ENCODE measurements at places on chromosomes 2 and 18. TPM values are rescaled to one million over a fixed set of nuclear protein-coding genes. Genes with fewer than 3 reads are reported as not detected.

DNA sequence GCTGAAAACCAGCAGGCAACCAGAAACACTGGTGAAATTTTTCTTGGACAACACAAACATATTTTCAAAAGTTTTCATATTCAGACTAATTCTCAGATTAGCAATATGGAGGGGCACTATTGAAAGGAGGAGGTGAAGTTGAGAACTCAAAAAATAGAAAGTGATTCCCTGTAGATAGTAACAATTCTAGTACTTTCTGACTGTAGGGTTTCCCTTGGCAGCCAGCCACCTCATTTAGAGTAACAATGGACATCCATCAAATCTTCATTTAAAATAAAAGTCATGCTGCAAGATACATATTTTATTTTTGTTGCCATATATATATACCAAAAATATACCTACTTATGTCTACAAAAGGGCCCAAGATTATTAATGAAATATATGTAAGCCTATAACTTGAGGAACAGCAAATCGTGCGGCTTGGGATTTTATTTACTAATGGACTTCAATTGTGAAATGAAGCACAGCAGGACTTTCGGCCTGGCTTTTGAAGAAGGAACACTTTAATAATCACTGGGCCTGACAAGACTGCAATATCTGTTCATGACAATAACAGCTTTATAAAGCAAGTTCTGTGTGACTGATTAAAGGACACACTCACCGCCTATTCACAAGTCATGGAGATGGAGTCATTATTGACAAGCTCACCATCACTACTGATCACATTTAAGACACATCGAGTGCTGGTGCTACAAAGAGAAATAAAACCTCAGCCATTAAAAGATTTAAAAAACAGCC is 6.8 kb upstream of the NR4A2 start:
- DNase-seq, result no peak

GRCh38 chr2:112023707-112024106 is 31.4 kb upstream of the TMEM87B start:
- no peak for DNase-seq

GRCh38 chr2:226274143-226274542 is 525.5 kb downstream of the IRS1 start:
- DNase-seq, result no peak

- no peak for DNase-seq
These were observed 307.8 kb upstream of the CELF4 start for GRCh38 chr18:37873416-37873815.

DNA sequence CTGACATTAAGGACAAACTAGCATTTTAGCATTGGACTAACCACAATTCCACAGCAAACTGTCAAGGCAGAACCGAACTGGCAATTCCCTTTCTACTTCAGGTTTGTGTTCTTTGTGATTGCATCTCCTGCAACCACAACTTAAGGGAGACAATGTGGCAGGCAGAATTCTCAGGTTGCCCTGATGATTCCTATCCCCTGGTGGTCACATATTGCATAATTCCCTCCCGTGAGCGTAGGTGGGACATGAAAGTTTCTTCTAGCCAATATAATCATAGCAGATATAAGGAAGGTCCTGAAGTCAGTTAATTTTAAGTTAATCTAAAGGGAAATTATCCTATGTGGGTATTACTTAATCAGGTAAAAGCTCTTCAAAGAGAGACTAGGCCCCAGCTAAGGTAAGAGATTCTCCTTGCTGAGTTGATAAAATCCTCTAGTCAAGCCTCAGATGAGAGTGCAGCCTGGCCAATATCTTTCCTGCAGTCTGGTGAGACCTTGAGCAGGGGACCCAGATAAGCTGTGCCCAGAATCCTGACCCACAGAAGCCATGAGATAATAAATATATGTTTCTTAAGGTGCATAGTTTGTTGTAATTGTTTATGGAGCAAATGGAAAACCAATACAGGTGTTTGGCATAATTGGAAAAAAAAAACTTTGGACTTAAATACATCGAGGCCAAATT is 45.9 kb upstream of the TNP1 start:
- no peak for DNase-seq

Gene TMEM37
- total RNA-seq, result 2.9 TPM

DNA sequence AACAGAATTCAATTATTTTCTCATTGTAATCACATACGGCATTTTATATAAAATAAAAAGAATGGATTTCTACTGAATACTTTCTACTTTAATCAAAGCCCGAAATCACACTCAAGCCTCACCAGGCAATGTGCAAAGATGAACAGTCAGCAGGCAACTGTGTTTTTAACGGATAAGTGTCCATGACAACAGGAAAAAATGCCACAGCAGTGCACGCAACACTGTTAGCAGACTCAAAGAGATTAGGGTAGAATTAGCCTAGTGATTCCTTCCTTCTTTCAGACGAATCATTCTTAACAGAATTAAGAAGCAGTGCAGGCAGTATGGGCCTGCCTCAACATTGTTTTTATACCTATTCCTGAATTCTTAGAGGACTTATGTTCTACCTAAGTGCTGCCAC is 135.6 kb downstream of the CDH2 start:
- DNase-seq, result no peak

- DNase-seq, result peak; percentile 61
These were observed 69.1 kb downstream of the NCAPH start for GRCh38 chr2:96404446-96405373.

- no peak for DNase-seq
These were observed 300.3 kb upstream of the MGAT5 start for GRCh38 chr2:133953524-133953923.

DNA sequence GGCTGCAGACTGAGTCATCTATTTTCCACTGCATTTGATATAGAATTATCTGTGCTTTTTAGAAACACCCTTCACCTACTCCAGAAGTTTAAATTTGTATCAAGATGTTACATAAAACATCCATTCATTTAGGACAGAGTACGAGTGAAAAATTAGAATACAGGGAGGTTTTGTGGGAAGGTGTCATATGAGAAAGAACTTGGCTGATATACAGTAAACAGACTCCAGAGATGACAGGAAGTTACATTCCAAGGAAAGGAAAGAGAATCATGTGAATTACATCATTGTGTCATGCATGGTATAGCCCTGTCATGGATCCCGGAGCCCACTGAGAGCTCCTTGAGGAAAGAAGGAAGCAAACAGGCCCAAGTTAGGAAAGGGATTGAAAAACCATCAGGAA is 341.5 kb upstream of the PKDCC start:
- no peak for DNase-seq

DNA sequence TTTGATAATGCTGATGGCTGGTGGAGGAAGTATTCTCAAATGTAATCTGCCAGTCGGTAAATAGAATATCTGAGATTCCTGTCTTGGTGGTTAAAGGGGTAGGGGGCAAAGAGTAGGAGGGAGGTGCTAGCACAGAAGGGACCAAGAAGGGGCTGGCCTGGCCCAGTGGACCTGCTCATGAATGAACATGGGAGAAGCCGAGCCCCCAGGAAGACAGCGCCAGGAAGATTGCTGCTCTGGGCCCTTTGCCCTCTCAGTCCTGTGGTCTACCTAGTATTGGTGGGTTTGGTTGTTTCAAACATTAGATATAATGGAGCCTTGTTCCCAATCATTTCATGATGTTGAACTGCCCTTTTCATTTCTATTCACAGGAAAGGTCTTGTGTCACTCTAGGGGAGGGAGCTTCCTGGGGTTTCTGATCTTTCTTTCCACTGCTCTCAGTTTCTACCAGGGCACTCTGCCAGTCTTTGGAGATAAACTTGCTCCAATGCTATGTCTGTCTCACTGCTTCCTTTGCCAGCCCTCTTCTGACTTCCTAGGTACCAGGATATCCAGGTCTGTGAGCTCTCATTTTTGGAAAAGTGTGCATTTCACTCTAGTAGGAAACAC is 5.3 kb upstream of the MOCOS start:
- no peak for DNase-seq

DNA sequence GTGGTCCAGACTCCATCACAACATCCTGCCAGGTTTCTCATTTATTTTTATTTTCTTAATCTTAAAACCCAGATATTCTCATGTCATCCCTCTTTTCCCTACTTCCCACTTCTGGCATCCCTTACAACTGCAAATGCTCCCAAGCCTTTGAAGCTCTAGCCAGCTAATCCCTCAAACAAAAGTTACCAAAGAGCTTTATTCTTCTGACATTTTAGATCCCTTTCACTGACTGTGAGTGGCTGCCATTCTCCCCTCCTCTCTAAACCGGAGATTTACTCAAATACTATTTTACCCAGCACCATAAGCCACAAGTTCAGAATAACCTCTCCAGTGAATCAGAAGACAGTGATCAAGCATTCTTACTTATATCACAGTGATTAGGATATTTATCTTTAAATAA is 569.0 kb upstream of the SYT4 start:
- DNase-seq, result no peak

Gene COA5
- total RNA-seq, result 28.2 TPM

DNA sequence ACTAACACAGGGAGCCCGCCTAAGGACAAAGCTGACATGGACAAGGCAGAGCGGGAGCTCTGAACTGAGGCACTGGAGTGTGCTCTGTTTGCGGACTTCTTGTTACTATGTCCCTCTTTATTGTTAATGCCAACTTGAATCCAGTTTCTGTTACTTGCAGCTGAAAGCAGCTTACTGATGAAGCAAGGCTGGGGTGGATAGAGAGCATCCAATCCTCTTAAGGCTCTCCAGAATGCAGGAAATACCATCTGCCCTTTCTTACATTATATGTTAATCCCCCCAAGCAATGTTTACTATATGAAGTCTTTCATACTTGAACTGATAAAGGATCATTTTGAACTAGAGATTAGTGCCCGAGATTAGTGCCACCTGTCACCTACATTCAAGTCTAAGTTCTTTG is 9.4 kb downstream of the FAM210A start:
- DNase-seq, result no peak

GRCh38 chr2:137892739-137893138 is 71.5 kb upstream of the HNMT start:
- no peak for DNase-seq
